ENCODE measurements at places on chromosomes 16 and 17.

DNA sequence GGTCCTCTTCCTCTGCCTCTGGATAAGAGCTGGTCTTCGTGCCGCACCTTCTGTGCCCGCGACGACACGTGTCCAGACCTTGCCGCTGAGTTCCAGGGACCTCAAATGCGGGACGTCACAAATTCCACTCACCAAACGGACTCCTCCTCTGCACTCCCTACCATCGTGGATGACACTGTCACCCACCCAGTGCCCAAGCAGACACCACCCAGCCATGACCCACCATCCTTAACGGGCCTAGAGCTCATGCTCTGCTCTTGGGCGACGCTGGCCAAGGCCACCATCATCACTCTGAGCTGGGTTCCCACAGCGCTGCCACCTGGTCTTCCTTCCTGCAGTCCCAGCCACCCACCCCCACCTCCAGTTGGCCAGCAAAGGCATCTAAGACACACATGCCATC lies 96.4 kb upstream of the RPL38 start:
- no peak for DNase-seq

- DNase-seq, result no peak
Measured at GRCh38 chr17:38466346-38467315, 38.4 kb downstream of the ARHGAP23 start.

DNA sequence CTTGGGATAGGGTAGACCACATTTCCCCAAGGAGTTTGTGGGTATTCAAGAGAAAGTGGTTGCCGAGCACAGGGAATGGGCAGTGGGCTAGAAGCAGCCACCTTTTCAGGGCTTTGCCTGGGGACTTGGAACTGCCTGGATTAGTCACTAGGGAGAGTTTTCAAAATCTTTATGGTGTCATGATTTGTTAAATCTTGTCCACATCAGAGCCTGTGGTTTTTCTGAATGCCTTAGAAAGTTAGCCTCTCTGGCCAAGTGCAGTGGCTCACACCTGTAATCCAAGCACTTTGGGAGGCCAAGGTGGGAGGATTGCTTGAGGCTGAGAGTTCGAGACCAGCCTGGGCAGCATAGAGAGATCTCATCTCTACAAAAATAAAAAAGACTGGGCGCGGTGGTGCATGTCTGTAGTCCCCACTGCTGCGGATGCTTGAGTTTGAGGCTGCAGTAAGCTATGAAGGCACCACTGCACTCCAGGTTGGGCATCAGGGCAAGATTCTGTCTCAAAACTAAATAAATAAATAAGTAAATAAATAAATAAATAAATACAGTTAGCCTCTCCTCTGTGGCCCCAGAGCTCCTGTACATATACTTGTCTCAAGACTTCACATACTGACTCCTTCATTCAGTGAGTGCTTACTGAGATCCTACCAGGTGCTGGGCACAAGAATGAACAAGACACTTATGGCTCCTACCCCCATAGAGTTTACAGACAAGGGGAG lies 76.3 kb upstream of the HNF1B start:
- no peak for DNase-seq

DNA sequence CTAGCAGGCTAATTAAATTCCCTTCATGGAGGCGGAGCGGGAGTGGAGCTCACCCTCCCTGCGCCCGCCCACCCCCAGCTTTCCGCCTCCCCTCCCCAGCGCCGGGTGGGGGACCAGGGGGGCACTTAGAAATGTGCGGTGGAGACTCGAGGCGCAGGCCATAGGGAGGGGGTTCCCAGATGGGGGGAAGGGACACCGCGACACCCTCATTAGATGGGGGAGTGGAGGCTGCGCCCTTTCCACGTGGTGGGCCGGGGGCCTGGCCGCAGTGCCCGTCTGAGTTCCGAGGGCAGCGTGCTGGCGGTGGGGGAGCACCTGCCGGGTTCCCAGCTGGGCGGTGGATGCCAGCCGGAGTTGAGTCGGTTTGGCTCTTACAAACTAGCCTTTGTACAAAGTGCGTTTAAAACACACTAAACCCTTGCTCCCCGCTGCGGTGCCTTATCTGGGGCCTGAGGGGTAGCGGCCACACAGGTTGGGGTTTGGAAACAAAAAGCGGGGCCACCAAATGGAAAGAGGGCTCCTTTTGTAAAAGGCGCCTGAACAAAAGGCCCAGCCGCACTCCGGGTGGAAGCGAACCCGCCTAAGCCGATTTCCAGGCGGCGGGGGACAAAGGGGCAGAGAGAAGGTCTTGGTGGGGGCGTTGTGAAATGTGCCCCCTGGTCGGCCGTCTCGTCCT lies 1.4 kb downstream of the GSE1 start:
- no peak for DNase-seq

- DNase-seq, result no peak
Measured at GRCh38 chr17:540631-541030, 174.0 kb downstream of the VPS53 start.

DNA sequence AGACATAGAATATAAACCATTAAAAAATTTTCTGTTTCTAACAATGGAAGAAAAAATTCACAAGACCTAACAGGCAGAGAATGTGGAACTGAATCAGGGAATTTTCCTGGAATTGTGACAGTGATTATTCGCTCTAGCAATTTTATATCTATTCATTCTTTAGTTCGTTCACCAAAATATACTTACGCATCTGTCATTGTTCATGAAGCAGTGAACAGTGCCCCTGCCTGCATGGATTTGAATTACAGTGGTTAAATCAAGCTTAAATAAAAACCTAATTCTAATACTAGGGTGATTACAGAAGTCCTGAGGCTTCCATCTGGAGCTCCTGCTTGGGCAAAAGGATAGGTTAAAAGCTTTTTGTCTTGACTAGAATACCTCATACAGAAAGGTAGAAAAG lies 48.6 kb downstream of the ABCA8 start:
- no peak for DNase-seq

GRCh38 chr16:67936124-67936879 lies at the start of gene PSMB10:
PSMB10 (minus strand) TSS chr16:67936850; CDS start chr16:67936749, 101 bp downstream.
- peak; percentile 37 for DNase-seq

DNA sequence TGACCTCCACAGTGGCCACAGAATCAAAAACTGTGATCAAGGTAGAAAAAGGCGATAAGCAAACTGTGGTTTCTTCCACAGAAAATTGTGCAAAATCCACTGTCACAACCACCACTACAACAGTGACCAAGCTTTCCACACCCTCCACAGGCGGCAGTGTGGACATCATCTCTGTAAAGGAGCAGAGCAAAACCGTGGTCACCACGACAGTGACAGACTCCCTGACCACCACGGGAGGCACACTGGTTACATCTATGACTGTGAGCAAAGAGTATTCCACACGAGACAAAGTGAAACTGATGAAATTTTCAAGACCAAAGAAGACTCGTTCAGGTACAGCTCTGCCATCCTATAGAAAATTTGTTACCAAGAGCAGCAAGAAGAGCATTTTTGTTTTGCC lies 83.6 kb downstream of the C17orf58 start:
- no peak for DNase-seq

- no peak for DNase-seq
Measured at GRCh38 chr16:24986512-24987303, 28.5 kb downstream of the ARHGAP17 start.

GRCh38 chr16:339680-340079 lies 12.8 kb downstream of the AXIN1 start:
- no peak for DNase-seq

- no peak for DNase-seq
Measured at GRCh38 chr17:78376161-78376560, 2.3 kb upstream of the PGS1 start.

GRCh38 chr17:16475179-16475704 lies 16.8 kb downstream of the LRRC75A start:
- no peak for DNase-seq

DNA sequence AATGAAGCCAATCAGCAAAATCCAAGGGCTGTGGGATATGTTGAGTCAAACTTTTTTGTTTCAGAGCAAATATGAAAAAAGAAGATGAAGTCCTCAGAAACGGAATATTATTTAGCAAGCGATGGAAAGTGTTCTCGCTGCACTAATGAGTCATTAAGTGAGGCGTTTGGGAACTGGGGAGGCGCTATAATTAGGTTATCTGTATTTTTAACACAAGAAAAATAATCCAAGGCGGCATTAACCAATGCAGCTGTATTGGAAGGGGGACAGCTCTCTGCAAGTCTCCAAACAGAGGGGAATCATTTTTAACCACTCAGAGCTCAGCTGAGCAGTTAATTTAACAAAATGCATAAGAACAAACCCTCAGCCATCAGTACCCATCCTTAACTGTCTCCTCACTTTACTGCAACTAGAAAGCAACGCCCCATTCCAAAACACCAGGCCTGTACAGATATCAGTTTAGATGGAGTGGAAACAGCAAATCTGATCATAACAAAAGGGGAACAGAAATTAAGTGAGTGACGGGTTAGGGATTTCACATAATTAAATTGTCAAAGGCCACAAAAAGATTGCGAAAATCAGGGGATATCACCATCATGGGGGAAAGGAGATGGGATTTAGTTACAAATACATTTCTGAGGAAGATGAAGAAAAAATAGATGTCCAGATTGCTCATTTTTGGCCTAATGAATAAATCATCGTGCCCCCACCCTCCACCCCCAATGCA lies 211.0 kb upstream of the TOX3 start:
- no peak for DNase-seq

GRCh38 chr16:86370062-86370461 lies 140.3 kb upstream of the FOXF1 start:
- no peak for DNase-seq

GRCh38 chr17:68662479-68662878 lies 61.3 kb upstream of the FAM20A start:
- DNase-seq, result no peak

DNA sequence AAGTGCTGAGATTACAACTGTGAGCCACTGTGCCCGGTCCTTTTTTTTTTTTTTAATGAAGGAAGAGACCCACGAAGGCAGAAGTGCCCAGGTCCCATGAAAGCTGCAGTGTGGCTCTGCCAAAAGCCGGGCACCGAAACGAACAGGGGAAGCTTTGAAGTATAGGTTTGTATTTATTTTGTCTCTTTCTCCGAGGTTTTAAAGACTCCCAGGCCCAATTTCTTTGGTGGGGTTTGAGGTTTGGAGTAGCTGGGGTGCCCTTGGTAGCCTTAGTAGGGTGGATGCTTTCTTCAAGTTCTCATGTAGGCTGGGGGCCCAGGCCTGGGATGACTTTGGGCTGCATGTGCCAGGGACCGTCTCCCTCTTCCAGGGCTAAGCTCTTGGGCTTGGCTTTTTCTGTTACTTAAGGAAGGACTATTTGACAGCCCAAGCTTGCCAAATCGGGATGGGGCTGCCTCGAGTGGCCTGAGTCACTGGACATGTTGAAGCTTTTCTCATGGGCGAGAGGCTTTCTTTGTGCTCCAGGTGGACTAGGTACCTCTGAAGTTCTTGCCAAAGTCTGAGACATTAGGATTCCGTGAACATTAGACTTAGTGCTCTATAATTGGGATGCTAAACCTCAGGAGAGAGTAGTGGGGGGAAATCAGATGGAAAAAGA lies 66.3 kb downstream of the WIPI1 start:
- DNase-seq, result no peak

DNA sequence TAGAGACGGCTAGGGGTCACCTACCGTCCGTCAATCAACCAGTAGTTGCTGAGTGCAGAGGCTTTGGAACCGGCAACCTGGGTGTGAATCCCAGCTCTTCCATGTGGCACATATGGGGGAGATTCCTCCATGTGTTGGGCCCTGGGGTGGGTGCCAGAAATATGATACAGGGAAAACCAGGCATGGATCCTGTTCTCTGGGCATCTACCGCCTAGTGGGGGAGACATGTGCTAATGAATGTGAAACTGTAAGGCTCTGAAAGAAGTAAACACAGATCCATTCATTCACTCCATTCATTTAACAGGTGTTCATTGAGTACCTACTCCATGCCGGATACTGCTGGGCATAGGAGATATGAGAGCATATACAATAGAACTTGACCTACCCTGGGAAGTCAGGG lies 39.5 kb upstream of the SDK2 start:
- DNase-seq, result no peak

DNA sequence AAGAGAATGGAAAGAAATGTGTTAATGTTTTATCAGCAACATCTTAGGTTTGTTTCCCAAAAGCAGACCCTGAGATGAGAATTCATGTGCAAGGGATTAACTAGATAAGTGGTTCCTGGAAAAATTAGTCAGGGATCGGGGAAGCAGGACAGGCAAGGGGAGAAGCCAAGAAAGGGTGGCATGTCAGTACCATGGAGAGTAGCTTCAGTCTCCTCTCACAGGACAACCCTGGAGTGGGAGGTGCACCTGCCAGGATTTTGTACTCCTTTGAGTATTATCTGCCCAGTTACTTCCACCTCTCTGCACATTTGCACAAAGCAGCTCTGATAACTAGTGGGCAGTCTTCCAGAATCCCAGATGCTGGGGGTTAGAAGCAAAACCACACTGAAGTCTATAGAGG lies 117.0 kb downstream of the RGS9 start:
- DNase-seq, result no peak

DNA sequence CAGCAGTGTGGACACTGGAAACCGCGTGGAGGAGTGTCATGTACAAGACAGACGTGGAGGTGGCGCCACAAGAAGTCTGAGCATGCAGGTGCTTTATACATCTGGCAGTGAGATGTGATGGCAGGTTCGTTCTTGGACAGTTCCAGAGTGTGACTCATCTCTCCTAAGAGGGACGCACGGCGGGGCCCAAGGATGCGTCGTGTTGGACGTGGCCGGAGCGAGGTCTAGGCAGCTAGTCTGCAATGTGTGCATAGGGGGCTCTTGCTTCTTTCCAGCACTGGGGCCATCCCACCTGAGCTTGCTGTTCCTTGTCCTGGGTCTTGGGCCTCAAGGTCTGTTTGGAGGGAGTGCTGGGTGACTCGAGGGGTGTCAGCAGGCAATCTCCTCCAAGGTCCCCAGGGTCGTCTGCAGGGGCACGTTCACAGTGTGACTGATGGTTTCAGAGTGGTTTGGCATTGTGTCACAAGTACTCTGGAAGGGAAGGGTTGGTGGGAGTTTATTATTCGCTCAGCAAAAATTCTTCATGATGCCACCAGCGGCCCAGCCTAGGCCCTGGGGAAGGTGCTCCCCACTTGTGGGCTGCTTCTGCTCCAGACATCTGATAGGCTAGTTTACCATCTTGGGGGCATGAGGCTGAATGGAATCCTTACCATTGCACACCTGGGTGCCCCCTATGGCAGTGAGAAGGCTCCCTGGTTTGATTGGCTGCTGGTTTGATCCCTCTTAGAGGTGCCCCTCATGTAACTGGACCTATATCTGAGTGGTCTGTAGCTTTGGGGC lies 22.1 kb downstream of the SPACA3 start:
- no peak for DNase-seq

- DNase-seq, result no peak
Measured at GRCh38 chr17:48970224-48970623, 1.8 kb upstream of the GIP start.

GRCh38 chr16:87297918-87298631 lies 19.1 kb downstream of the C16orf95 start:
- peak; percentile 25 for DNase-seq

- no peak for DNase-seq
Measured at GRCh38 chr17:81354954-81355347, 40.3 kb upstream of the BAHCC1 start.

Data from activated T-cell treated with anti-CD3 and anti-CD28 coated beads for 1 hour (primary cell).